Activated CD4-positive, alpha-beta T cell treated with anti-CD3 and anti-CD28 coated beads, Interleukin-2, amount 50 U/mL, for 16 hours (primary cell): ENCODE measurements at places on chromosomes 16 and 17.

- no peak for DNase-seq
Measured at GRCh38 chr16:24282141-24282540, 26.0 kb downstream of the CACNG3 start.

- no peak for DNase-seq
Measured at GRCh38 chr17:21371511-21372081, 4.6 kb upstream of the KCNJ12 start.

DNA sequence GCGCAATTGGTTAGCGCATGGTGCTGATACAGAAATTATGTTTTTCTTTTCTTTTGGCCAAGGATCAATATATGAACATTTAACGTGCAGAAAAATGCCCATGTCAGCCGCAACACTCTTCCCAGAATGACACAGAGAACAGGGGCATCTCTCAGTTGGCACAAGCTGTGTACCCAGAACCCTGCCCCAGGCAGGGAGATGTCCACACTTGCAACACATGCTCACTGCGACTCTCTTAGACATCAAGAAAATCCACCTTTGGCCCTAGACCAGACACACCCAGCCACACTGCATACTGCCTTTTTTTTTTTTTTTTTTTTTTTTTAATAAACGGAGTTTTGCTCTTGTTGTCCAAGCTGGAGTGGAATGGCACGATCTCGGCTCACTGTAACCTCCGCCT, 17.0 kb downstream of the PITPNA start:
- DNase-seq, result no peak

DNA sequence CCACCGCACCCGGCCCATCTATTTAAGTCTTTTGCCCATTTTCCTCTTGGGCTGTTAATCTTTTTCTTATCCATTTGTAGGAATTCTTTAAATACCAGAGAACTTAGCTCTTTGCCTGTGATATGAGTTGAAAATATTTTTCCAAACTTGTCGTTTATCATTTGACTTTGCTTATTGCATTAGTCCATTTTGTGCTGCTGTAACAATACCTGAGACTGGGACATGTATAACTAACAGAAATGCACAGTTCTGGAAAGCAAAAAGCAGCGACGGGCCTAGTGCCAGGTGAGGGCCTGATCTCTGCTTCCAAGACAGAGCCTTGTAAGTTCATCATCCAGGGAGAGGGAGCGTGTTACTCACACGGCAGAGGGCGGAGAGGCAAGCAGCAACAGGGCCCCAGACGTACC, 25.6 kb upstream of the BHLHA9 start:
- DNase-seq, result no peak

- peak; percentile 82 for DNase-seq
Measured at GRCh38 chr17:64133546-64134215, 3.7 kb upstream of the ERN1 start.

- no peak for DNase-seq
Measured at GRCh38 chr17:59465949-59466307, 99.5 kb upstream of the DHX40 start.

- DNase-seq, result no peak
Measured at GRCh38 chr16:87735270-87736007, 30.3 kb downstream of the KLHDC4 start.

DNA sequence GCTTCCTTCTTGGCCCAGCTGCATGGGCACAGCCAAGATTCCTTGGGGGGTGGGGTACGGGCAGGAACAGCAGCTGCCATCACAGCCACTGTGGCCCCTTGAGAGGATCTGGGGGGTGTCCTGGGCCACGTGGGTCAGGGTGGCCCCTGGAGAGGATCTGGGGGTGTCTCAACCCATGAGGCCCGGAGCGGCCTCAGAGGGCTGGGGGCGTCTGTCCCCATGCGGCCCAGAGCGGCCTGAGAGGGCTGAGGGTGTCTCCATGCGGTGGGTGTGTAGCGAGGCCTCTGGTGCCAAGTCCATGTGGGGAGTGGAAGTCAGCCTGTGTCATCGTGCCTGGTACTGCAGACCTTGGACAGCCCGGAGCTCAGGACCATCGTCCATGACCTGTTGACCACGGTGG, 13.7 kb downstream of the TSC2 start:
- no peak for DNase-seq

GRCh38 chr17:512926-513325, 160.3 kb upstream of the RPH3AL start:
- DNase-seq, result no peak

DNA sequence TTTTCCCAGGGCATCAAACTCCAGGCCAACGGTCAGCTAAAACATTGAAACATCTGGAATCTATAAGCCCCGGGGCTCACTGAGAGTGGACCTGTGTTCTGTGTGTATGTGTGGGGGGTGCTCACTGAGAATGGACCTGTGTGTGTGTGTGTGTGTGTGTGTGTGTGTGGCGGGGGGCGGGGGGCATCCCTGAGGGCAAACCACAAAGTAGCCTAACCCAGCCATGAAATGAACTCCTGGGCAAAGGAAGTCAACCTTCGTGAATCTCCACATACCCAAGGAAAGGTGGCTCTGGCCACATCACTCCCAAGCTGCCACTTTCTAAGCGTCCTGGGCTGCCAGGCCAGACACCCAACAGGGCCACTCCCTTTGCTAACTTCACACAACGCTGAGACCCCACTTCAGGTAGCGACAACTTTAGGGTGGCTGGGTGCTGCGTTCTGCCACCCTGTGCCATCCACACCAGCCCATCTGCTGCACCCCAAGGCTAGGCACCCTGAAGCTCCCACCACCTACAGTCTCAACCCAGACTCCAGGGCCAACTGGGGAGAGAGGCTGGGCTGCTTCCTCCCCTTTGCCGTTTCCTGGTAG, 1.6 kb downstream of the MAFG start:
- no peak for DNase-seq

GRCh38 chr16:7688811-7689210, 356.2 kb downstream of the RBFOX1 start:
- no peak for DNase-seq

GRCh38 chr16:80739523-80739922, 64.9 kb downstream of the CDYL2 start:
- peak; percentile 37 for DNase-seq

GRCh38 chr17:74426551-74427047, 5.3 kb upstream of the GPRC5C start:
- no peak for DNase-seq

DNA sequence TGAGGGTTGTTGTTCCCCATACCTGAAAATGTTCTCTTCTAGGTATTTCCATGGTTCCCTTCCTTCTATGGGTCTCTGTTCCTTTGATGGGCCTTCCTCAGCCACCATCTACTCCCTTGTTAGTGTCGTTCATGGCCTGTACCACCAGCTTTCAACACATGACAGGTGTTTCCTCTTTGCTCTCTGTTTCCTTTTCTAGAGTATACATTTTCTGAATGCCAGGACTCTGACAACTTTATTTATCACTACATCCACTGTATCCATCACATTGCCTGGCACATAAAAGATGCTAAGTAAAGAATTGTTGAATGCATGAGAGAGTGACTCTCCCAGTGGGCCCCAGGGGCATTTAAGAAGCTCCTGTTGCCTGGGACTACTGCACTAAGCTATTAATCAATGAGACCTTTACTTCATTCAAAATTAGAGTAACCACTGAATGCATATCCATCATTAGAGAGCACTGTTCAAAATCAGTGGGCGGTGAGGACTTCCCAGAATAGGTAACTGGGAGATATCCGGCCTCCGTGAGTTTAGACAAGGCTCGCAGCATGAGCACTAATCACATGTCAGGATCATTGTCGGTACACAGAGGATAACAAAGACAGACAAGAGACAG, 255.0 kb downstream of the CBLN1 start:
- DNase-seq, result no peak

- DNase-seq, result no peak
Measured at GRCh38 chr16:17289674-17290635, 180.8 kb downstream of the XYLT1 start.

GRCh38 chr16:68310774-68311511, at the start of the genes PRMT7 and SLC7A6OS:
Gene PRMT7 (plus strand): TSS chr16:68311019. CDS start chr16:68315980, 4,961 bp downstream.
Gene SLC7A6OS (minus strand): TSS chr16:68310946. CDS start chr16:68310926, 20 bp downstream.
- peak; percentile 95 for DNase-seq
